ENCODE measurements at places on chromosomes 1 and 21.

- no peak for DNase-seq
Measured at GRCh38 chr1:22204989-22205913, 62.4 kb upstream of the WNT4 start.

DNA sequence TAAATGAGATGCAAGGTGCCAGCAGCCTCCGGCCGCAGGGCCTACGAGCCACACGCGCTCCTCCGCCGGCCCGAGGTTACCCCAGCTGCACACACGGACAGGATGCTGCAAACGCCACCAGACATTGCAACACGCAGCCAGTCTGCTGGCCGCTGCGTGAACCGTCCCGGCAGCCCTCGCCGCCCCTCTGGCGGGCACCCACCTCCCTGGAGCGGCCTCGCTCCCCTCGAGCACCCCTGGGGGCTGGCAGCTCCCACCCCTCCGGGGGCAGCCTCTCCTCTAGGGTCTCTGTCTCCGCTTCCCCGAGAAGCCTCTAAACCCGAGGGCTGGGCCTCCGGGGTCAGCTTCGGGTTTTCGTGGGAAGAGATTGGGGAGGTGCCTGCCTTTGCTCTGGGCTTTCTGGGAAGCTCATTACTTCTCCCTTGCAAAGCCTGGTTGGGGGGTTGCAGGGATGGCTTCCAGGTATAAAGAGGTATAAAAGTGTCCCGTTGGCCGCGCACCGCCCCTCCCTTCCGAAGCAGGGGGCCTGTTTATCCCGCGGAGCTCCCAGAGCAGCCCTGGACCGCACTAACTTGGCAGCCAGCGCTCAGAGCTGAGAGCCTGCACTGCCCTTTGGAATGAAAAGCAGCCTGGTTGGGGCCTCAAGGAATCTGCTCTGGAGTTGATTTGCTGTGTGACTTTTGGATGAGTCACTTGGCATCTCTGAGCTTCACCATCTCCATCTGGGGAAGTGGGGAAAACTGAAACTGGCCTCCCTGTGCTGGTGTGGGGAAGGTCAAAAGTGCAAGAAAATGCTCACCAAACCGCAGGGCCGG lies 21.8 kb downstream of the DHRS3 start:
- peak; percentile 97 for DNase-seq

GRCh38 chr1:155173478-155174323 lies at the start of gene TRIM46:
Gene TRIM46, plus strand, starts transcription at chr1:155173849. Its CDS starts 118 bp downstream, at chr1:155173967.
- peak; percentile 88 for DNase-seq

DNA sequence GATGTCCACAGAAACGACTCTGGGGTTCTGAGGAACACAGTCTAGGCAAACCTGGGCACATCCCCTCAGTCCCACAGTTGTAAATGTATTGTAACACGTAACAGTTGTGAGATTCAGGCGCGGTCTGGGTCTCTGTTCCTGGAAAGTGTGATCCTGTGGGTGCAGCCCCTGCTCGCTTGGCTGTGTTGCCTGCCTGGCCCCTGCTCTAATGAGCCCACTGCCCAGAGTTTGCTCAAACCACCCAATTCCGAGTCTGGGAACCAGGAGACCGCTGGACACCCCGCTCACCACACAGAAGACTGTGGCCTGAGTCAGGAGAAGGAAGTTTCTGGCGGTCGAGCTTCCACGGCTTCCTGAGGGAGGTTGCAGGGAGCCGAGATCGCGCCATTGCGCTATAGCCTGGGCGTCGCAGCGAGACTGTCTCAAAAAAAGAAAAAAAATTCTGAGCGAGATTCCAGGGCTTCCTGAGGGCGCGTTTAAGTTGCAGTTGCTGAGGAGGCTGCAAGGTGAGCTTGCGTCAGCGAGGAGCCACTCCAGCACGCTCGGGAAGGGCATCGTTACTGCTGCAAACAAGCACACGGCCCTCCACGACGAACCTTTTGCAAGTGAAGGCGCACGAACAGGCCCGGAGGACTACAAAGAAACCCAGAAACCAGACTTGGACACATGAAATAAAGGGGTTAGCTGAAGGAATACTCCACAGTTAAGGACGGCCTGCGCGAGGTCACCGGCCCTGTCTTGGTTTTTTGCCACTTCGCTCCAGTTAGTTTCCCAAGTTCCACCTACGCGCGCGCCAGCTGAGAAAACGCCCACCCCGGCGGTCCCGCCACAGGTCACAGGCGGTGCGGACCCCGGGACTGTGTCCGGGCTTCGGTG lies 1.1 kb downstream of the C21orf58 start:
- no peak for DNase-seq

- DNase-seq = no peak
Measured at GRCh38 chr1:36768486-36769178, 265.7 kb downstream of the GRIK3 start.

Data from lower leg skin (tissue), 4 donors.